Hematopoietic multipotent progenitor cell treated with erythropoietin and hydrocortisone succinate and interleukin-3 and kit ligand, for 4 days (in vitro differentiated cells): ENCODE measurements at places on chromosomes 13 and 19.

- no peak for DNase-seq
Measured at GRCh38 chr13:96551546-96551945, 442.7 kb downstream of the OXGR1 start.

DNA sequence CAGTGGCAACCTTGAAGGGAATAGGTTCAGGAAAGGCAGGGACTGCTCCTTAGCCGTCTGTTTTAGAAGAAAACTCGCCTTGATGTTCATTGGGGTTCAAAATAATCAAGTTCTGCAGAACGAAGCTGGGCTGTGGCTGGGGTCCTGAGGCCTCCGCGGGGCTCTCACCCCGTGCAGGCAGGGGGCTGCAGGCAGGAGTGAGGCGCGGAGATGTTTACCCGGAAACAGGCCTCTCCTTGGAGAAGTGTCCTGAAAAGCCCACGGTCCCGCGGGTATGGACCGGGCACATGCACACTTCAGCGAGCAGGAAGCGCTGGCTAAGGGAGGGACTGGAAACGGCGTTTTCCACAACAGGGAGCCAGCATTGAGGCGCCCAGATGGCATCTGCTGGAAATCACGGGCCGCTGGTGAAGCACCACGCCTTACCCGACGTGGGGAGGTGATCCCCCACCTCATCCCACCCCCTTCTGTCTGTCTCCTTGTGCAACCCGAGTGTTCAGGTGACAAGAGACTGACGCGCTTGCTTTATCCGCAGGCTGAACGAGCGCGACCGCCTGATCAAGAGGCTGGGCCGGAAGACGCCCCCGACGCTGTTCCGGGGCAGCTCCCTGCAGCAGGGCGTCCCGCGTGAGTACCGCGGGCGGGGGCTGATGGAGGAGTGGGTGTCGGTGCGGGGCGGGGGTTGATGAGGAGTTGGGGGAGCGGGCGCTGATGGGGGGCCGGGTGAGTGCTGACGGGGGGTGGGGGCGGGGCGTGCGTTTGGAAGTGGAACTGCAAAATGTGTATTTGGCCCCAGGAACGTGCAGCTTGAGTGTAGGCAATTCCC lies 39.6 kb downstream of the SHISA2 start:
- DNase-seq: peak; percentile 30

- no peak for DNase-seq
Measured at GRCh38 chr13:44221657-44222056, 152.0 kb upstream of the SERP2 start.

- DNase-seq: no peak
Measured at GRCh38 chr13:112819111-112819510, 129.3 kb downstream of the ATP11A start.

DNA sequence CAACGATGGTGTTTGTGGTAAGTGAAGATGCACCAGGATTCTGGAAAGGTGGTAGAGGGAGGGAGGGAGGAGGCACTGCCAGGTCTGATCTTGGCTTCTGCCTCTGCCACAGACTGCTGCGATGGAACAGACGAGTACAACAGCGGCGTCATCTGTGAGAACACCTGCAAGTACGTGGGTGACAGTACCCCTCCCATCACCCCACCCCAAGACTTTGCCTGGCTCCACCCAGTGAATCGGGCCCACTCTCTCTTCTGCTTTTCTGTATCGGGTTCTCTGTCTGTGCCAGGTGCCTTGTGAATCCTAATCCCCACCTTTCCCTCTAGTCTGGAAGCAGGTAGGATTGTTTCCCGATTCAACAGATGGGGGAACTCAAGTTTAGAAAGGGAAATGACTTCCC lies 2.5 kb downstream of the PRKCSH start:
- no peak for DNase-seq

GRCh38 chr13:111328574-111329410 lies 8.3 kb downstream of the TEX29 start:
- no peak for DNase-seq

GRCh38 chr13:65868099-65868498 lies 1362.0 kb downstream of the PCDH9 start:
- no peak for DNase-seq

DNA sequence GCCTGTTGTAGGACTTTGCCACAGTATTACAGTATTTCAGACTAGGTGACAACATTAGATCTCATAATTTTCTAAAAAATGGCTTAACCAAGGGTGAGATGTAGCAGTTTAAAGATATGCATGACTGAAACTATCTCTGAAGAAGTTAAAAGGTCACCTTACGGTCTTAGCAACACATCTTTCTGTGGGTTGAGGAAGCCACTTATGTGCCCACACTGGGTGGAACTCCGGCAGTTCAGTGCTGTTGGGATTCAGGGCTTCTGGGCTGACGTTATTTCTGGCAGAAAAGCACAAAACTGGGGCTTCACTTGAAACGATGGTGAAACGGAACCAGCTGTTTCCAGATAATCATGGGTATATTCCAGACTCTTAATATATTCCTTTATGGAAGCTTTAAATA lies 697.3 kb downstream of the PCDH9 start:
- no peak for DNase-seq

GRCh38 chr13:36431204-36432105 lies 840 bp upstream of the CCNA1 start:
- no peak for DNase-seq

DNA sequence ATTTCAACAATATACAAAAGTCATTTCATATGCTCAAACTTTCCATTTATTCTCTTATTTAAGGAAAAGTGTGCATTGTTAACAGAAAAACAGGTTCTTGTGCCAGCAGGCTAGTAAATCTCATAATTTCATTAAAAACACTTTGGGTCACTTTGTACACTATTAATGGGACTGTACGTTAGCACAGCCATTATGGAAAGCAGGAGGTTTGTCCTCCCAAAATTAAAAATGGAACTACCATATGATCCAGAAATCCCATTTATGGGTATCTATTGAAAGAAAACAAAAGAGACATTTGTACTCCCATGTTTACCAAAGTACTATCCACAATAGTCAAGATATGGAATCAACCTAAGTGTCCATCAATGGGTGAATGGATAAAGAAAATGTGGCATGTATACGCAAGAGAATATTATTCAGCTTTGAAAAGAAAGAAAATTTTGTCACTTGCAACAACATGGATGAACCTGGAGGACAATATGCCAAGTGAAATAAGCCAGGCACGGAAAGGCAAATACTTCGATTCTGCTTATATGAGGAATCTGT lies 8.4 kb upstream of the SIGLEC6 start:
- DNase-seq: no peak

GRCh38 chr19:35355791-35356460 lies 2.3 kb upstream of the FFAR3 start:
- DNase-seq: no peak

GRCh38 chr13:83881917-83882605 lies at the start of gene SLITRK1:
Gene SLITRK1, minus strand, starts transcription at chr13:83882474. Its CDS starts 967 bp downstream, at chr13:83881507.
- peak; percentile 86 for DNase-seq

DNA sequence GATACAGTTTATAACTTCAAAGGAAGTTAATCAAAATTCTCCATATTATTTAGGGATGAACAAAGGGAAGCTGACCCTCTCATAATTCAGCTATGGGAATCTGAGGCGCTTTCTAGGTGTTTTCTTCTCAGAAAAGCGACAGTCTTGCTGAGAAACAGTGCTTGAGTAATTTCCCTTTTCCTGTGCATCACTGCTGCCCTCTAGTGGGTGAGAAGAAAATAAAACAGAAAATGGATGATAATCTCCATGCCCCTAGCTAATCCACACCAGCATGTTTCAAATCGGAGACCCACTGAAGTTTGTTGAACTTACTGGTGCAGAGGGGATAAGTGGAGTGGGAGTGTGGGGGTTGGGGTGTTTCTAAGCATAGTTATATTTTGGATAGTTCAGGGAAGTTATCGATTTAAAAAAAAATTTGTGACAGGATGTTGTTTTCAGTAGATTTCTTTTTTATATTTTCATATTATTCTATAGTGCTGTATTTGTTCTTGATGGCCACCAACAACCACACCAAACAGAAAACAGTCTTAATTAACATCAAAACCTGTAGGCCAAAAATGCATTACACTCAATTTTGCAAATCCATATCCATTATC lies 21.4 kb downstream of the LCP1 start:
- DNase-seq: peak; percentile 89

DNA sequence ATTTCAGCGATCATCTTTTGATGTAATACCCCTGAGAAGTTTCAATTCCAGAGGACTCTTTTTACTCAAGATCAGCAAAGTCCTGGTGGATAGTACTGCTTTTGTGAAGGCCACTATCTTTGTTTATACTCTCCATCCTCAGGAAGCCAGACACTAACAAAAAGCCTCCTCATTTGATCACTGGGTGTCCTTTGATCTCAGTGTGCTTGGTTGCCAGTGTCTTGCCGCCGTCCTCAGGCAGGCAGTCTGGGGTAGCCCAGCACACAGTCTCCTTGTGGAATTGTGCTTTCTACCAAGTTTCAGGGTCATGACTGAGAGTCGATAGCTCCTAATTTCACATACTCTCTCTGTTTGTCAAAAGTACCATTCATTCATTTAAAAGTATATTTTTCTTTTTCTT lies 762.2 kb downstream of the EFNB2 start:
- DNase-seq: no peak

DNA sequence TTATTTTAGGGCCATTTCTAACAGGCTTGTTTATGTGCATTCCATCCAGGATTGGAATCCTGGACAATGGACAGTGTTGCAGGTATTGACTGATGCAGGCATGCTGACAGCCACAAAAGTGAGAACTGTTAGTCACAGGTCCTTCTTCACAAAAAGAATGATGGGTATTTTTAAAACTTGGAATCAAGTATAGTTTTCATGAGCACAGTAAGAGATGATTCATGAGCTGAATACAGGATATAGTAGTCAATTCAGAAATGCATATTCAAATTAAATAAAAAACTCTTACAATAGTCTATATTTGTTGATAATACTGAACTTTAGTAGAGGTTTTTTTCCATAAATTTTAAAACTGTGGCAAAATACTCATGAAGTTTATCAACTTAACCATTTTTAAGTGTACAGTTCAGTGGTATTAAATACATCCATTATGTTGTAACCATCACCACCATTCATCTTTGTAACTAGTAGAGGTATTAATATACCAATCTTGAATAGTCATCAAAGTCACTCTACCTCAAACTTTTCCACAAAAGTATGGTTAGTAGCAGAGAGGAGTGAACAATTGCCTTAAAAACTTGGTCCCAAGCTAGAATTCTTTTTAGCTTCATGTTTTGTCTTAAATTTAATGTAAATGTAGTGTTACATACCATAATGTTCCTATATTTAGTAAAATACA lies 79.5 kb downstream of the KCNRG start:
- no peak for DNase-seq

DNA sequence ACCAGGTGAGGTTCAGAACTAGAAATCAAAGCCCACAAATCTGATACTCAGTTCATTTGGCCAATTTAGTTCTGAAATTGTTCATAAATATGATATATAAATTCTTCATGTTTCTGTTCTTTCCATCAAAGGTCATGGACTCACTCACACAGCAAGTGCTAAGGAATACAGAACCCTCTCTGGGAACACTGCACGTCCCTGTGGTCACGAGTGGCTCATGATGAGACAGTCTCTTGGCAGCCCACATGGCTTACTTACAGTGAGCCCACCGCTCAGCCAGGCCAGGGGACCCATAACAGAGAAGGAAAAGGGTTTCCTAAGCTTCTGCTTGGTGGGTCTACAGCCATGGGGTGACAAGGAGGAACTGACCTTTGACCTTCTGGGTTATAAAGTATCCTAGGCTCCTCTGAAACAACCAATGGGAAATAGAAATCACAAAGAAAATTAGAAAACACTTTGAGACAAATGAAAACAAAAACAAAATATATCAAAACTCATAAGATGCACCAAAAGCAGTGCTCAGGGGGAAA lies 67.4 kb downstream of the CDADC1 start:
- DNase-seq: no peak

DNA sequence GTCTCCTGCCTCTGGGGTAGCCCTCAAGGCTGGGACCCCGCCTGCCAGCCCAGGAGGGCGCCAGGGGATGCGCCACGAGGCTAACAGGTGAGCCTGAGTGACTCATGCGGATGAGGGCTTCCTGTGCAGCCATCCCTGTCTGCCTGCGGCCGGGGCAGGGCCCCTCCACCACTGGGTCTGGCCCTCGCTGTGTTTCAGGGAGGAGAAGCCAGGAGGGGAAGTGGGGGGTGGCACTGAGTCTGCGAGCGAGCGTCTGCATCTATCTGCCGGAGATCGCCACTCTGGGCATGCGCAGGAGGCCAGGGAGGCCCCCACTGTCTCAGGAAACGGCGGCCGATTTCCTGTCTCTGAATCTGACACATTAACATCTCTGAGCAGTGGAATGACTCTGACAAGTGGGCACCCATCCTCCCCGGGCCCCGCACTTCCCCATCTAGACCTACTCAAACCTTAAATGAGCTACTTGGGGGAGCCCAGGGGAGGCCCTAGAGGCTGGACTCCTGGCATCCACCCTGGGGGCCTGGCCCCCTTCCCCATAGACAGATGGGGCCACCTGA lies 19.7 kb downstream of the RFX1 start:
- DNase-seq: peak; percentile 98

DNA sequence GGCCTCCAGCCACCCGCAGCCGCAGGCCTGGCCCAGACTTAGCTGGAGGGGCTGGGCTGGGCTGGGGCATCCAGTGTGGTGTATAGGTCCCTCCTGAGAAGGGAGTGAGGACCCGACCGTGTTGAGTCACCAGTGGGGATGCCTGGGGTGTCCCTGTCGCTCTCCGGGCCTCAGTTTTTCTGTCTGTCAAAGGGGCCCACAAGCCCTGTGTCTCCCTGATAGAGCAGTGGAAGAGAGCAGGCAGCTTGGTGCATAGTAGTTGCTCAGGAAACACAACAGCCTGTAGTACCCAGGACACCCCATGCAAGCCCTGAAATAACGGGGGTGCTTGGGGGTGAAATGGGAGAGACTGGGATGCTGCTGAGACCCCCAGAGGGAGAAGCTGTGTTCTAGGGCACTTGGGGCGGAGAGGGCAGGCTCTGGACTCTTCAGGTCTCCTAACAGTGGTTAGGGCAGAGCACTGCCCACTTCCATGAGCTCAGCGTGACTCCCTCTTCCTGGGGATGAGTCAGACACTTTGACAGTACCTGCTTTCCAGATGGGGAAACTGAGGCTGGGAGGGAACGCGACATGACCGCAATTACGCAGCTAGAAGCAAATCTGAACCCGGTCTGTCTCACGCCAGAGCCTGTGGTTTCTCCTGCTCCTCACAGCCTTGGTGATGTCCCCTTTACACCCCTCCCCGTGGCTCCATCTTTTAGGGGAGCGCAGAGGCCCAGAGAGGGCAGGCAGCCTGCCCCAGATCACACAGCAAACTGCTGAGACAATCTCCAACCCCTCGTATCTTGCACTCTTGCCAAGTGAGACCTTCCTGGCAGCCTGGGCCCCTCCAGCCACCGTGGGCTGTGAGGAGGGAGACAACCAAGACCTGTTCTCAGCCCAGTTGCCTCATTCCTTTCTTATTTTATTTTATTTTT lies 692 bp downstream of the SULT2B1 start:
- no peak for DNase-seq

DNA sequence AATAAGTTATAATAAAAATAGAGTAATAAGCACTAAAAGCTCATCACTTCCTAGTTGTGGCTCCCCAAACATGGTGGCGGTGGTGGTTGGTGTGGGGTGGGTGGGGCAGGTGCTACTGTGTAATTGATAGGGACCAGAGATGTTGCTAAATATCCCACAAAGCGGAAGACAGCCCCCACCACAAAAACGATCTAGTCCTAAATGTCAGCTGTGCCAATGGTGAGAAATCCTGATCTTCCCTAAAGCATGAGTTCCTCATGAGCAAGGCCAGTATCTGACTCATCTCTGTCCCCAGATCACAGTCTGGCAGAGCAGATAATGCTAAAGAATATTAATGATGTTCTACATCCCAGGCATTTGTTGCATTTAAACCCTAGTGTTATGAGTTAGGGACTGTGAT lies 1.9 kb upstream of the EDDM13 start:
- peak; percentile 92 for DNase-seq
